ENCODE measurements at places on chromosomes 13 and 19. TPM values are rescaled to one million over a fixed set of nuclear protein-coding genes. Genes with fewer than 3 reads are reported as not detected.

GRCh38 chr13:98752467-98753290 lies at the start of gene SLC15A1:
SLC15A1 (minus strand) TSS chr13:98752672; CDS start chr13:98752598, 74 bp downstream.
- H3K27ac ChIP-seq: no peak within 1 kb of the TSS
- H3K4me1 ChIP-seq: no peaks in the 10 kb centered on the region
- H3K36me3 ChIP-seq: no peaks in the 10 kb centered on the region
- H3K27me3 ChIP-seq: peaks cover 13% of the 10 kb centered on the region
- no peak for DNase-seq

DNA sequence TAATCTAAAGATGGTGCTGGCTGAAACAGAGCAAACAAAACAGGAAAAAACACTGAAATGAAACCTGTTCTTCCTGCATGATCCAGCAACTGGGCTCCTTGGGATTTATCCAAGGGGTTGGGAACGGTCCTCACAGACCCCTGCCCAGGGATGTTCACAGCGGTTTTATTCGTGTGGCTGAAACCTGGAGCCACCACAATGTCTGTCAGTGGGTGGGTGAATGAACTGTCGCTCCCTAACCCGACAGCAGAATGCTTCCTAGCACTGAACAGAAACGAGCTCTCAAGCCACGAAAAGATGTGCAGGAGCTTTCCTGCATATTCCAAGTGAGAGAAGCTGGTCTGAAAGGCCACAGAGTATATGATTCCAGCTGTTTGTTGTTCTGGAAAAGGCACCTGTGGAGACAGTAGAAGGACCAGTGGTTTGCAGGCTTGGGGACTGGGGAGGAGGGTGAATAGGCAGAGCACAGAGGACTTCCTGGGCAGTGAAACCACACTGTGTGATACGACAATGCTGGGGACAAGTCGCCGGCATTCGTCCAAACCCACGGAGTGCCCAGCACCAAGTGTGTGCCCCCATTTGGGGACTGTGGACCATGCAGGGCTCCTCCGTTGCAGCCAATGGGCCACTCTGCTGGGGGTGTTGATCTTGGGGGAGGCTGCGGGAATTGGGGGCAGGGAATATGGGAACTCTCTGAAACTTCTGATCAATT lies 73.9 kb downstream of the TEX29 start:
- H3K36me3 ChIP-seq: no peaks in the 10 kb centered on the region
- no peak overlapping the region for H3K27ac ChIP-seq
- H3K4me3 ChIP-seq: no peak overlapping the region
- no peak for DNase-seq

PLIN5 gene
- total RNA-seq: 17.1 TPM

SIGLEC9 gene
- total RNA-seq: 0.85 TPM

DNA sequence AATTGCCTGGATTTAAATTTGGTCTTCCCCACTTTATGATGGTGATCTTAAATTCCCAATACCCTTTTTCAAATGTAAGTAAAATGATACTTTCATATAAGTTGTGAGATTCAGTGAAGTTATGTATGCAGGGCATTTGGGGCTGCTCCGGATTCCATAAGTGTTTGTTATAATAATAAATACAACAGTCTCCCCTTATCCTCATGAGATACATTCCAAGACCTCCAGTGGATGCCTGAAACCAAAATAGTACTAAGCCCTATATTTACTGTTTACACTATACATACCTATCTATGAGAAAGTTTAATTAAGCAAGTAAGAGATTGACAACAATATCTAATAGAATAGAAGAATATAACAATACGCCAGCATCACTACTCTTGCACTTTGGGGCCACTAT lies 2237.8 kb downstream of the PCDH9 start:
- no peaks in the 10 kb centered on the region for H3K36me3 ChIP-seq
- H3K27ac ChIP-seq: no peak overlapping the region
- H3K27me3 ChIP-seq: no peaks in the 10 kb centered on the region
- DNase-seq: no peak
- H3K4me1 ChIP-seq: no peaks in the 10 kb centered on the region

DNA sequence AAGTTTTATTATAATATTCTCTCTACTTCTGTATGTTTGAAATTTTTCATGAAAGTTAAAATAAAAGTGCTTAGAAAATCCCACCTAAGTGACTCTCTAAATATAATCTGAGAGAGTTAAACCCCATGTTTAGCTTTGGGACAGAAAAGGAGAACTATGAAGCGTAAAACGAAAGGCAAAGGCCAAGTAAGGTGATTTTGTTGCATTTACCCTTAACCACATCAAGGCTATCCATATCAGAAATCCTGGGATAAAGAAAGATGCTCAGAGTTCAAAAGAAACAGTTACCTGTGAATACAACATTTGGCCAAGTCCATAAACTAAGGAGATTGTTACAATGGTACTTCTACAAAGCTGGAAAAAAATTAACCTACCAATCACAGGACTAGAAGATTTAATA lies 31.3 kb downstream of the UBL3 start:
- no peak overlapping the region for H3K27ac ChIP-seq
- H3K36me3 ChIP-seq: no peaks in the 10 kb centered on the region
- no peak for DNase-seq
- no peaks in the 10 kb centered on the region for H3K27me3 ChIP-seq
- H3K4me1 ChIP-seq: no peaks in the 10 kb centered on the region

GRCh38 chr13:100124265-100124664 lies 35.4 kb downstream of the PCCA start:
- H3K4me3 ChIP-seq: no peak overlapping the region
- H3K36me3 ChIP-seq: peaks cover 18% of the 10 kb centered on the region
- no peak for DNase-seq
- H3K4me1 ChIP-seq: no peaks in the 10 kb centered on the region
- H3K27ac ChIP-seq: no peak overlapping the region

APOC1 gene
- 17.0 TPM for total RNA-seq

ONECUT3 gene
- total RNA-seq: not detected

- no peak overlapping the region for H3K4me3 ChIP-seq
- H3K36me3 ChIP-seq: peaks cover 60% of the 10 kb centered on the region
- no peak overlapping the region for H3K27ac ChIP-seq
- no peaks in the 10 kb centered on the region for H3K4me1 ChIP-seq
- peak; percentile 11 for DNase-seq
- no peaks in the 10 kb centered on the region for H3K27me3 ChIP-seq
Observed at GRCh38 chr13:110685305-110686020, 20.5 kb downstream of the CARS2 start.

GRCh38 chr13:28558567-28558966 lies 63.6 kb upstream of the FLT1 start:
- H3K4me3 ChIP-seq: no peak overlapping the region
- DNase-seq: no peak
- H3K27me3 ChIP-seq: no peaks in the 10 kb centered on the region
- H3K36me3 ChIP-seq: no peaks in the 10 kb centered on the region
- H3K4me1 ChIP-seq: peaks cover 2% of the 10 kb centered on the region

NCR1 gene
- not detected for total RNA-seq

GRCh38 chr19:50311723-50312635 lies 17.2 kb downstream of the KCNC3 start:
- no peaks in the 10 kb centered on the region for H3K4me1 ChIP-seq
- H3K27ac ChIP-seq: no peak overlapping the region
- peaks cover 12% of the 10 kb centered on the region for H3K27me3 ChIP-seq
- no peak overlapping the region for H3K4me3 ChIP-seq
- DNase-seq: no peak
- no peaks in the 10 kb centered on the region for H3K36me3 ChIP-seq

CYP4F2 gene
- 83.0 TPM for total RNA-seq

DNA sequence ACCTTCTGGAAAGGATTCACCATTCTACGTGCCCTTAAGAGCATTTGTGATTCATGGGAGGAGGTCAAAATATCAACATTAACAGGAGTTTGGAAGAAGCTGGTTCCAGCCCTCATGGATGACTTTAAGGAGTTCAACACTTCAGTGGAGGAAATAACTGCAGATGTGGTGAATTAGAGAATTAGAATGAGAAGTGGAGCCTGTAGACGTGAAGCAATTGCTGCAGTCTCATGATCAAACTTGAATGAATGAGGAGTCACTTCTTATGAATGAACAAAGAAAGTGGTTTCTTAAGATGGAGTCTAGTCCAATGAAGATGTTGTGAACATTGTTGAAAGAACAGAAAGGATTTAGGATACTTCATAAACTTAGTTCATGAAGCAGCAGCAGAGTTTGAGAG lies 129.1 kb downstream of the TNFRSF19 start:
- H3K27ac ChIP-seq: no peak overlapping the region
- DNase-seq: no peak
- H3K4me1 ChIP-seq: no peaks in the 10 kb centered on the region

ZNF565 gene
- total RNA-seq: 1.9 TPM

FCER2 gene
- total RNA-seq: not detected

DNA sequence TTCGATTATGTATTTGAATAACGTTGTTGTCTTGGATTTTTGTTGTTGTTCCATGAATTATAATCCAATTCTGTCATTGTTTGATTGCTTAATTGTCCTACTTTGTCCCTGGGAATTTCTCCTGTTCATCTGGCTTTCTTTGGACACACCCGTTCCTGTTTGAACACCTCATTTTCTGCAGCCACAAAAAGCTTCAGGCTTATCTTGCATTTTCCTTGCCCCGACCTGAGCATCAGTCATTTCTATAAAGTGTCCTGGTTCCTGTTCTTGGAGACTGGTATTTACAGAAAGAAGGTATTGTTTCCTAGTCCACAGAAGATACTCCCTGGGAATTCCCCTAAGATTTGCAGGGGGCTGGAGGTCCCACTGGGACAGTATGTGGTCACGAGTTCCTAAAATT lies 731.8 kb upstream of the ARGLU1 start:
- DNase-seq: no peak
- no peak overlapping the region for H3K4me3 ChIP-seq
- H3K27ac ChIP-seq: no peak overlapping the region
- no peaks in the 10 kb centered on the region for H3K4me1 ChIP-seq

GRCh38 chr13:111943229-111943795 lies 123.6 kb upstream of the SOX1 start:
- no peak overlapping the region for H3K27ac ChIP-seq
- H3K27me3 ChIP-seq: no peaks in the 10 kb centered on the region
- no peak overlapping the region for H3K4me3 ChIP-seq

IRGC gene
- total RNA-seq: not detected

DNA sequence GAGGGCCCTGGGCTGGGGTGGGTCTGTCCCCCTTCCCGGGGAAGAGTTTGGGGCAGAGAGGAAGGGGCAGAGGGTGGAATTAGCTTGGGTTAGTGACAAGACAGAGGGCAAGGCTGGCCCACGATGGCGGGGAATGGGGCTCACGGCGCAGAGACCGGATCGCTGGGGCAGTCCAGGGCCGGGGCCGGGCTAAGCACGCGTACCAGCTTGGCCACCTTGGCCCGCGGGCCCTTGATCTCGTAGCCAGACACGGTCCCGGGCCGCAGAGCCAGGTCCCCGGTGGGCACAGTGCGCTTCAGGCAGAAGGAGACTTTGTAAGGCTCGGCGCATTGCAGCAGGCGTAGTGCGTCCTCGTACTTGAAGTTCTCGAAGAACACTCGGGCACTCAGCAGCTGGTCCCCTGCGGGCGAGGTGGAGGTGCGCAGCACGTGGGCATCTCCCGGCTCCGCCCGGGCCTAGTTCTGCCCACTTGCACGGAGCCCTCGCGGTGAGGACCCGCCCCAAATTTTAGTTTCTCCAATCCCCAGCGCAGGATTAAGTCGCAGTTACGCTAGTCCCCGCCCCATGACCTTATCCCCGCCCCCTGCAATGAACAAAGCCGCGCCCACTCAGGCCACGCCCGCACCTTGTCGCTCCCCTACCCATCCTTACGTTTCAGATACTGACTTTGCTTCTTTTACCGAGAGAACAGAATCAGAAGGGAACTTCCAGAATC lies 8.6 kb upstream of the HIPK4 start:
- H3K36me3 ChIP-seq: no peaks in the 10 kb centered on the region
- peaks cover 4% of the 10 kb centered on the region for H3K4me1 ChIP-seq
- no peak for DNase-seq
- H3K27ac ChIP-seq: no peak overlapping the region

- no peak overlapping the region for H3K27ac ChIP-seq
- H3K36me3 ChIP-seq: no peaks in the 10 kb centered on the region
- no peaks in the 10 kb centered on the region for H3K4me1 ChIP-seq
- no peaks in the 10 kb centered on the region for H3K27me3 ChIP-seq
Observed at GRCh38 chr13:46804391-46804815, 7.4 kb upstream of the ESD start.

DNA sequence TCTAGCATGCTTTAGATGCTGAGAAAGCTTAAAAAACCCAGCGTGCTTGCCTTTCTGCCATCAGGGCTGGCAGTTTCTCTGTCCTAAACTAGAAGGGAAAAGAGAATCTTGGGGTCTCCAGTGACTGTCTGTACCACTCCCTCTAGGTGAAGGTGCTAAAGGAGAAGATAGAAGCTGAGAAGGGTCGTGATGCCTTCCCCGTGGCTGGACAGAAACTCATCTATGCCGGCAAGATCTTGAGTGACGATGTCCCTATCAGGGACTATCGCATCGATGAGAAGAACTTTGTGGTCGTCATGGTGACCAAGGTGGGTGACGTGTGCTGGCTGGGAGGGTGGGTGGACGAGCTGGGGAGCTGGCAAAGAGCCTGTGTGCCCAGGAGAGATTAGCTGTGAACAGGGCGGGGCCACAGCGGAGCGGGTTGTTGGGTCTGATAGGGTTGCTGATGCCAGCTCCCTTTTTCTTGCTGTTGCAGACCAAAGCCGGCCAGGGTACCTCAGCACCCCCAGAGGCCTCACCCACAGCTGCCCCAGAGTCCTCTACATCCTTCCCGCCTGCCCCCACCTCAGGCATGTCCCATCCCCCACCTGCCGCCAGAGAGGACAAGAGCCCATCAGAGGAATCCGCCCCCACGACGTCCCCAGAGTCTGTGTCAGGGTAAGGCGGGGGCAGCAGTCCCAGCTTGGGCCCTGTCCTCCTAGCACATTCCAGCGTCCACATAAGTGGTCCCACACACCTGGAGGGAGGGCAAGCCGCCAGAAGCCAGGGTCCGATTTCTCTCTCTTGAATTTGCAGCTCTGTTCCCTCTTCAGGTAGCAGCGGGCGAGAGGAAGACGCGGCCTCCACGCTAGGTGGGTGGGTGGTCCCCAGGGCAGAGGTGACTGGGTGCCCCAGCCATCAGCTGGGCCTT lies 2.3 kb downstream of the RAD23A start:
- no peak overlapping the region for H3K4me3 ChIP-seq
- peaks cover 72% of the 10 kb centered on the region for H3K36me3 ChIP-seq
- H3K4me1 ChIP-seq: peaks cover 14% of the 10 kb centered on the region
- H3K27me3 ChIP-seq: no peaks in the 10 kb centered on the region
- no peak for DNase-seq
- peak overlapping the region; percentile 31 for H3K27ac ChIP-seq

GRCh38 chr19:47381653-47382279 lies 32.7 kb downstream of the DHX34 start:
- no peaks in the 10 kb centered on the region for H3K27me3 ChIP-seq
- no peaks in the 10 kb centered on the region for H3K4me1 ChIP-seq
- peaks cover 55% of the 10 kb centered on the region for H3K36me3 ChIP-seq
- DNase-seq: no peak

- no peak overlapping the region for H3K4me3 ChIP-seq
- H3K4me1 ChIP-seq: peaks cover 10% of the 10 kb centered on the region
- H3K27ac ChIP-seq: no peak overlapping the region
- H3K27me3 ChIP-seq: no peaks in the 10 kb centered on the region
- DNase-seq: no peak
Observed at GRCh38 chr13:24274452-24275021, 34.8 kb upstream of the C1QTNF9 start.

DNA sequence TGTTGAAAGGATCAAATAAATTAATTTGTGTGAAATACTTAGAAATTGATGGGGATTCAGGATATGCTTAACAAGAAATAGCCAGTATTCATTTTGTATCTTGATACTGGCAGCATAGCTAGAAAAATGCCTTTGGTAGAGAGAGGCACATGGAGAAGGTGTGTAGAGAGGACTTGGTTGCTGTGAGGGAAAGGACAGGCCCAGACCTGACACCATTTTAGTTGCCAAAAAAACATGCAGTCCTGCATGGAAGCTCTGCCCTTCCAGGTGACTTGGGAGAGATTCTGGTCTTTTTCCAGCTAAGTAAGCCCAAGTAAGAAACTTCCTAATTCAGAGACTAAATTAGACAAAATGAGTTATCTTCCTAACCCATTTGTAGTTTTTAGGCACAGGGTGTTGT lies 335.0 kb downstream of the RFC3 start:
- peaks cover 8% of the 10 kb centered on the region for H3K4me1 ChIP-seq
- peak overlapping the region; percentile 88 for H3K27ac ChIP-seq
- no peaks in the 10 kb centered on the region for H3K36me3 ChIP-seq
- no peak overlapping the region for H3K4me3 ChIP-seq

Measured in ascending aorta (tissue), 2 donors.